Stimulated activated CD4-positive, alpha-beta T cell treated with anti-CD3 and anti-CD28 coated beads, Interleukin-12 subunit alpha, Interleukin-12 subunit beta, amount 100 ng/mL, for 48 hours (primary cell): ENCODE measurements at places on chromosomes 11 and 22.

GRCh38 chr11:7451520-7451919 lies 33.8 kb upstream of the OLFML1 start:
- no peak for DNase-seq

- DNase-seq, result no peak
Observed at GRCh38 chr22:22125579-22126468, 118.8 kb upstream of the VPREB1 start.

DNA sequence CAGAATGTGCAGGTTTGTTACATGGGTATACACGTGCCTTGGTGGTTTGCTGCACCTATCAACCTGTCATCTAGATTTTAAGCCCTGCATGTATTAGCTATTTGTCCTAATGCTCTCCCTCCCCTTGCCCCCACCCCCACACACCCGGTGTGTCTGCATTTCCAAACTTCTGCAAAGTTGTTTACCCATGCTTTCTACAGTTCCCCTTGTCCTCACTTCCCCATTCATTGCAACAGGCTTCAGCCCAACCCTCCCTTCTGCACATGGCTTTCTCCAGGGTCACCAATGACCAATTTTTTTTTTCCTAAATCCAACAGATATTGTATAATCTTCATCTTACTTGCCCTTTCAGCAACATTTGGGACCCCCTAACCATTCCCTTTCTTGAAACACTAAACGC lies 32.0 kb upstream of the NUP50 start:
- DNase-seq, result no peak

- no peak for DNase-seq
Observed at GRCh38 chr11:102400603-102401002, 52.0 kb downstream of the TMEM123 start.

- DNase-seq, result no peak
Observed at GRCh38 chr11:92349486-92350156, 125.0 kb downstream of the FAT3 start.

DNA sequence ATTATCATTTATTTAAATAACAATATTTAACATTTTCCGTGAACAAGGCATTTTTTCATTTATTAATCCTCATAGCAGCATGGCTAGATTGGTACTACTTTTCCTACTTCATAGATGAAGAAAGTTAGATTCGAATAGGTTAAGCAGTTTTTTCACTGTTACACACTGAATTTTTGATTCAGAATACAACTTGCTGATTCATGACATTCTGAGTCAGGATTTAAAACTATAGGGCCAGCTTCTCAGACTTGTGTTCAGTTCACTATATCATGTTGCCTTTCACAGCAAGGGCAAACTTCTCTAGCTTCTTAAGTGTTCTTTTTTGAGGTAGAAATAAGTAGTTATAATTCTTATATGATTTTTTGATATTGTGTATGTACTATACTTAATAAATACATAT lies 31.5 kb downstream of the CYP2R1 start:
- no peak for DNase-seq

DNA sequence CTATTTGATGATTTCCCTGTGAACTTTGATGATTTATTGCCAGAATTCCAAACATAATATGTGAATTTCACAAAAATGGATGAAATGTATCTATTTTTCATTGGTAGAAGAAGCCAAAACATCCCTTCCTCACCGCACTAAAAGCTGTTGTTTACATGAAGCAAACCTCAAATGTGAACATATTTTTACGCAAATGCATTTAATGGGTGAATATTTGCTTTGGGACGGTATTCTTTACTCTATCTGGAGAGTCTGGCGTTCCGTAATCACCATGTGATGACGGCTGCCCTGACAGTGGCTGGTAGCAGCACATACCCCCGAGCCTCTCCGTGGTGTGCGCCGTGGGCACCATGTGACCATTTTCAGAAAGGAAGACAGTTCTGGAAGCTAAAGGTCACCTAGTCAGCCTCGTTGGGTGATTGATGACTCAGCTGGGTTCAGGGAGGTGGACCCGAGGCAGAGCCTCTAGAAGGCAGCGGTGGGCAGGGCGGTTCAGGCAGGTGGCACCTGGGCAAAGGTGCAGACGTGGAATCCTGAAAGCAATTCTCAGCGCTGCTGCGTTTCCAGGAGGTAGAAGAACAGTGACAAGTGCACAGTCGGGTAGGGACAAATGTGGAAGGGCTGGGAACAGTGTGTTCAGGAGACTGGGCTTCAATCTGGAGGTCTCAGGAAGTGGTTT lies 45.3 kb downstream of the PPARA start:
- DNase-seq, result no peak

DNA sequence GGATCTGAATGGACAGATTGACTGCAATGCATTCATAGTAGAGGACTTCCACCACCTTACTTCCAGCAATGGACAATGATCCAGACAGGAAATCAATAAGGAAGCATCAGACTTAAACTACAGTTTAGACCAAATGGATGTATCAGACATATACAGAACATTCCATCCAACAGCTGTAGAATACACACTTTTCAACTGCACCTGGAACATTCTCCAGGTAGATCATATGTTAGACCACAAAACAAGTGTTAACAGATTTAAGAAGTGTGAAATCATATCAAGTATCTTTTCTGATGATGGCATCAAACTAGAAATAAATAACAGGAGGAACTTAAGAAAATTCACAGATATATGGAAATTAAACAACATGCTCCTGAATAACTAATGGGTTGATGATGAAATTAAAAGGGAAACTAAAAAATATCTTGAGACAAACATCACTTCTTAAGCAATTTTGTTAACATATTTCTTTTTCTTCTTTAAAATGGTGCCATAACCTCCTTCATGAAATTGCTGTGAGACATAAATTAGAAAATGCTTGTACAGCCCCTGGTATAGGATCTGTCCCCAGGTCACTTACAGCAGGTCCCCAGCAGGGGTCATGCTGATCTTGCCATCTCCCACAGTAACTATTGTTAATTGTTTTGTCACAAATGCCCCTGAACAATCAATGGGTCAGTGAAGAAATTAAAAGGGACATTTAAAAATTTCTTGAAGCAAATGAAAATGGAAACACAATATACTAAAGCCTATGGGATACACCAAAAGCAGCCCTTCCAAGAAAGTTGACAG lies 100.0 kb upstream of the OR4B1 start:
- no peak for DNase-seq
